ENCODE measurements at places on chromosomes 6 and 20.

- no peak for DNase-seq
Measured at GRCh38 chr20:62376112-62377063, 9.3 kb upstream of the LAMA5 start.

DNA sequence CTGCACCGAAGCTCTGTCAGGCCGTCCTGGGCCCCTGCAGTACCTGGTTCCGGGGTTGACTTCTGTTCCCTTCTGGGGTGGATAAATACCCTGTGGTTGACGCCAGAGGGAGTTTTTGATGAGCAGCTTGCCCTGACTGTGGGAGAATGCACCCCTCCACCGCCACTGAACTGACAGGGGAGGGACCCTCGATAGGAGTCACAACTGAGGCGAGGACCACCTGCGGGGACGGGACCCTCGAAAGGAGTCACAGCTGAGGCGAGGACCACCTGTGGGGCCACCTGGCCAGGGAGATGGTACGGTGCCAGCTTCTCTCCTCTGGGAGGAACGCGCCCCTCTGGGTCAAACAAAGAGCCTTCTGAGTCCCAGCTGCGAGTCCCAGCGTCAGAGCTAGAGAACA lies 100.1 kb upstream of the FRMD1 start:
- DNase-seq: no peak

- no peak for DNase-seq
Measured at GRCh38 chr6:35594503-35595186, 81.9 kb upstream of the TULP1 start.

- no peak for DNase-seq
Measured at GRCh38 chr20:16143596-16143995, 429.7 kb downstream of the KIF16B start.

DNA sequence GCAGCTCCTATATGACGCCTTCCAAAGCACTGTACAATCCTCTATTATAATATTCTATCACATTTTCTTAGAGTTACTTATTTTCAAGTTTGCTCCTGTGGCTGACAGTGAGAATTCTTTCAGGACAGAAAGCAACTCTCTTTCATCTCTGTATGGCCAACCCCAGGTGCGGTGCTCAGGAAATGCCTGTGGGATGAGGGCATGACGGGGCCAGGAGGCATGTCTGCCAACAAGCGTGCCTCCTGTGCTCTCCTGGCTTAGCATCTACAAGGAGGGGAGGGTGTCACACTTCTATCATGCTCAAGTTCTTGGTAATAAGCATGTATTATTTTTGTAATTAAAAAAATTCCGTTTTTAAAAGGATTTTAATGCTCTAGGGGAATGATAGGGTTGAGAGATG lies 11.4 kb downstream of the MRPL14 start:
- DNase-seq: no peak

DNA sequence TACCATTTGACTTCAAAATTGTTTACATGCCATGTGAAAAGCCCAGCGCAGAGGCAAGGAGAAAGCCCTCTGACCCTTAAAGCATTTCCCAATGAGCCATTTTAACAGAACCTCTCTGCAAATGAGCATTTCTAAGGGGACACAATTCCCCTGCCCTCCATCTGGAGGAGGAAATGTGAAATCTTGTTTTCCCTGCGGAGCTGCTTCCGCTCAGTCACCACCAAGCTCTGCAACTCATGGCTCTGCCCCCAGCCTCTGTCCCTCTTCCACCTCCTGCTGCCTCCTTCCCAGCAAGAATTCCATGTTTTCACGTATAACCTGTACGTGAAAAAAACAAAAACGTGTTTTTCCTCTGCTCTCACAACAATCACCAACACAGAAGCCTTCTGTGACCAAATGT lies 12.3 kb downstream of the RIN2 start:
- DNase-seq: no peak

GRCh38 chr6:17585766-17586490 lies 14.2 kb upstream of the FAM8A1 start:
- no peak for DNase-seq

DNA sequence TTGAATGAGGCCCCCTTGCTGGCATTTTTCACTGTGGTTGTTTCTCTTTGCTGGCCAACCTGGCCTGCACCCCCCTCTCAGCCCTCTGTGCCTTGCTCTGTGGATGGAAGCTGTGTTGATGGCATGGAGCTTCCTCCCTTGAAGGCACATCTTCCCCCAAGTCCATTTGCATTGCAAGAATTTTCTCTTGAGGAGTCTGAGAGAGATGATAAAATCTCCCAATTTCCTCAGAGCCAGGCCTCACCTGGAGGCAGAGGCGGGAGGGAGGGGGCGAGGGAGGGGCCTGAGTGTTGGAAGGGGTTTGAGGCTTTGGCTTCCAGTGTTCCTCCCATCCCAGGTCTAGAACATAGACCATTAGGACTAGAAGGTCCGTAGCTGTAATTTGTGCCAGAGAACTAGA lies 175.1 kb downstream of the SCP2D1 start:
- DNase-seq: no peak

- DNase-seq: no peak
Measured at GRCh38 chr6:37298958-37299357, 41.0 kb upstream of the TMEM217 start.

DNA sequence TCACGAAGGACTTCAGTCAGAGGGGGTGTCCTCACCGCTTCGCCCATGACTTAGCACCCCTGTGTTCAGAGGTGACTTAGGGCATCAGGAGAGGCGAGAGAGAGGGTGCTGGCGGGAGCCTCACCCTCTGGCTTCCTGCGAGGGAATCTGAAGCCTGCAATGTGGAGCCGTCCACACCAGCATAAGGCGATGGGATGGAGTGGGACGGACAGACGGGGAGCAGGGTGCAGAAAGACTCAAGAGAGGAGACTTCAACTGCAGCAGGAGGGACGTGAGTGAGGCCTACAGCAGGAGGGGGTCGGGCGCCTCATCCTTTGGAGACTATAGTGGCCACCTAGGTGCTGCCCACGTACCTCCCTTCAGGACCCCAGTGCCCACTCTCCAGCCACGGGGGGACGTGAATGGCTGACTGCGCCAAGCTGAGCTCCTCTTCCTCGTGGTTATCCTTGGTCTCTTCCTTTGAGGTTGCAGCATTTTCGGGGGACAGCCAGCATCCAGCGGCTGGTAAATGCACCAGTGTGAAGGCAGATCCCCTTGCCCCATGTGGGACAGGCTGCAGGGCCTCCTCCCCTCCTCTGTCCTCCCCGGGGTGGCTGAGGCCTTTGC lies 26.9 kb upstream of the MLN start:
- DNase-seq: no peak
